Tibial nerve (tissue), 4 donors: ENCODE measurements at places on chromosomes 7 and 10.
A peak's percentile ranks its signal among the peaks of the same experiment; 100 is the strongest.

- DNase-seq, result peak; percentile 8
These were observed 82.5 kb downstream of the ZNF365 start for GRCh38 chr10:62456611-62457101.

DNA sequence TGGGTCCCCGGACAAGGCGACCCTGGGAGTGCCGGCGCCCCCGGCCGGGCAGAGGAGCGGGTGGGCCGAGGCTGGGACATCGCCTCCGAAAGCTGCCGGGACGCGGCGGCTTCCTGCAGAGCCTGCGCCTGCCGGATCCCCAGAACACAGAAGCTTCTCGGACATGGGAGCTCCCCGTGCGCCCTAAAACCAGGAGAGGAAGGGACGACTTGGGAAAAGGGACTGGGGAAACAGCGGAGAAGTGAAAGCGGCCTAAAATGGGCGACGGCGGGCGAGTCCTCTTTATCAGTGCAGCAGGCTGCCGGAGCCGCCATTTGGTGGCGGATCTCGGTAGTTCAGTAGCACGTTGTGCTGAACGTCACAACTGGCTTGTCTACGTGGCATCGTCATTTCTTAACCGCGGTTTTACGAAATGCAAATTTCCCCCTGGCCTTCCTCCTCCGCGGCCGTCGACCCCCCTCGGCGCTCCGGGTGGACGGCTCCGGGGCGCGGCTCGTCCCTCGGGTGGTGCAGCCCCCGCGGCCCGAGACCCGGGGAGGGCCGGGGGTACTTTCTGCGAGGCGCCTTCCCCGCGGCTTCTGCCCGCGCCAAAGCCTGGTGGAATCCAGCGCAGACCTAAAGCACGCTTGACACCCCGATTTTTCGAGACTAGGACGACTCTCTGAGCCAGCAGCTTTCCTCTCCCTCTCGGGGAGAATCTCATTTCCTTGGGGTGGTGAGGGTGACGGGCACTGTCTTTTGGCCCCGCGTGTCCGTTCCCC, 9.9 kb upstream of the SPAG6 start:
- DNase-seq, result no peak

- DNase-seq, result no peak
These were observed 84.6 kb upstream of the SGCE start for GRCh38 chr7:94740509-94740908.

DNA sequence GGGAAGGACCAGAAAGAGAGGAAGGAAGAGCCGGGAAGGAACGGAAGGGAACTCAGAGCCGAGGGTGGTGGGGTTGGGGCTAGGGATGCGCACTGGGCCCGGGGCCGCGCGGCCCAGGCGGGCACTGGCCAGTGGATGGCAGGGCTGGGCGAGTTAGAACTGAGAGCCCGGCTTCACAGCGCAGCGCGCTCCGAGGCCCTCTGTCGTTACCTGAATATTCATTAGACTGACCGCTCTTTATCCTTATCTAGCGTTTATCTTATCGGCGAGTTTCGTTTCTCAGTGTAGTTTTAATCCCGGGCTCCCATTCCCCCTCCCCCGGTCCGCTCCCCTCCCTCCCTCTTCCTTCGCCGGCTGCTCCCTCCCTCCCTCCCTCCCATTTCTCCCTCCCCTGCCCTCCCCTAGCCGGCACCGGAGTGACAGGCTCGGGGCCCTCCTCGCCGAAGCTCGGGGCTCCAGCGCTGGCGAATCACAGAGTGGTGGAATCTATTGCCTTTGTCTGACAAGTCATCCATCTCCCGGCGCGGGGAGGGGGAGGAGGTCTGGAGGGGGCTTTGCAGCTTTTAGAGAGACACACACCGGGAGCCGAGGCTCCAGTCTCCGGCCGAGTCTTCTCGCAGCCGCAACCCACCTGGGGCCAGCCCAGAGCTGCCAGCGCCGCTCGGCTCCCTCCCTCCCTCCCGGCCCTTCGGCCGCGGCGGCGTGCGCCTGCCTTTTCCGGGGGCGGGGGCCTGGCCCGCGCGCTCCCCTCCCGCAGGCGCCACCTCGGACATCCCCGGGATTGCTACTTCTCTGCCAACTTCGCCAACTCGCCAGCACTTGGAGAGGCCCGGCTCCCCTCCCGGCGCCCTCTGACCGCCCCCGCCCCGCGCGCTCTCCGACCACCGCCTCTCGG, at the start of gene PAX2:
PAX2 (plus strand) TSS at position 596 of the 895 bp plus-strand sequence. CDS start 679 bp downstream, outside the sequence.
- DNase-seq, result no peak

DNA sequence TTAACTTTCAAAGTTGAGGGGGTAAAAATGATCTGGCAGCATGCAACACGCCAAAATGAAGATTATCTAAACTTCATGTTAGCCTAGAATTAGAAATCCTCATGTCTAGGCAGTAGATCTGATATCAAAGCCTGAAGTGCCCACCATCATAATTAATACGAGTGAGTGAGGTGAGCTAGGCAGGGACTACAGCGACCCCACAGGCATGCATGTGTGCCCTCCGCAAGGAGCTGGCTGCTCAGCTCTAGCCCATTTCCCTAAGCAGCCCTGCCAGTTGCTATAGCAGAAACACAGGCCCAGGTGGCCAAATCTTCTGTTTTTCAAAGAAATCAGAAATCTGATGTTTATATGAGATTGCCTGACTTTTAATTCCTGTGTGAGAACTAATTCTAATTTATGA, 93.1 kb upstream of the IFRD1 start:
- no peak for DNase-seq

DNA sequence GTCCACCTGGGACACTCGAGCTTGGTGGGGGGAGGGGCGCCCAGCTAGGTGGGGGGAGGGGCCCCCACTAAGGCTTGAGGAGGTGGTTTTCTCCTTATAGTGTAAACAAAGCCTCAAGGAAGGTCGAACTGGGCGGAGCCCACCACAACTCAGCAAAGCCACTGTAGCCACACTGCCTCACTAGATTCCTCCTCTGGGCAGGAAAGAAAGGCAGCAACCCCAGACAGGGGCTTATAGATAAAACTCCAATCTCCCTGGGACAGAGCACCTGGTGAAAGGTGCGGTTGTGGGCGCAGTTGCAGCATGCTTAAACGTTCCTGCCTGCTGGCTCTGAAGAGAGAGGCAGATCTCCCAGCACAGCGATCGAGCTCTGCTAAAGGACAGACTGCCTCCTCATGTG, 133.1 kb downstream of the SNX13 start:
- no peak for DNase-seq

- no peak for DNase-seq
These were observed 87.5 kb downstream of the ATXN7L1 start for GRCh38 chr7:105788816-105789349.

DNA sequence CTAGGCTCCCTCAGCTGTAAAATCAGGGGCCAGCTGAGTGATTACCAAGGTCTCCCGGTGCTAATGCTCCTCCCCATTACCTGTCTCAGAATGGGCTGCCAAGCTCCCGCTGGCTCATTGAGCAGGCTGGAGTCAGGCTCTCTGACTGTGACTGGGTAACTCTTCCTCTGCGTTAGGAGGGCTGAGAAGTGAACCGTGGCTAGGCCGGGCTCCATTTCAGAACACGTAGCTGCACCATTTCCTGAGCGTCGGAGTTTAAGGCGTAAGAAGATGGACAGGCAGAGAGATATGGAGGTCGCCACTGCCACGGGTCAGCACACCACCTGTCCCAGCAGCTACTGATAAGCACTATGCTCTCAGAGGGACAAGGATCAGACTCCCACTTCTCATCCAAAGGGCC, 250.3 kb downstream of the TCERG1L start:
- no peak for DNase-seq

DNA sequence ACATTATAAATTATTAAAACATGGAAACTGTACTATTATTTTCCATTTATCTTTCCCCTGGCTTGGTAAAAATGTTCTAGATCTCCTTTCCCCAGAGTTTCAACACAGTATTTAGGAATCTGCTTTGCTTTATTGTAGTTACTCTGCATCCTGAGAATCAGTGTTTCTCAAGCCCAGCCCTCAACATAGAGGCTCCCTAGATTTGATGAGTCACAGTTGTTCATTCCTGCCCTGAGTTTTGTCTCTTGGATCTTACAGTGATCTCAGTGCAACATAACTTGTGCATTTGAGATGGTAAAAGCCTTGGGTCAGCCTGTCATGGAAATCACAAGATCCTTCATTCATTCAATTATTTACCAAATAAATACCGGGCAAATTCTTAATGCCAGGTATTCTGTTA, 63.0 kb downstream of the VAX1 start:
- no peak for DNase-seq

DNA sequence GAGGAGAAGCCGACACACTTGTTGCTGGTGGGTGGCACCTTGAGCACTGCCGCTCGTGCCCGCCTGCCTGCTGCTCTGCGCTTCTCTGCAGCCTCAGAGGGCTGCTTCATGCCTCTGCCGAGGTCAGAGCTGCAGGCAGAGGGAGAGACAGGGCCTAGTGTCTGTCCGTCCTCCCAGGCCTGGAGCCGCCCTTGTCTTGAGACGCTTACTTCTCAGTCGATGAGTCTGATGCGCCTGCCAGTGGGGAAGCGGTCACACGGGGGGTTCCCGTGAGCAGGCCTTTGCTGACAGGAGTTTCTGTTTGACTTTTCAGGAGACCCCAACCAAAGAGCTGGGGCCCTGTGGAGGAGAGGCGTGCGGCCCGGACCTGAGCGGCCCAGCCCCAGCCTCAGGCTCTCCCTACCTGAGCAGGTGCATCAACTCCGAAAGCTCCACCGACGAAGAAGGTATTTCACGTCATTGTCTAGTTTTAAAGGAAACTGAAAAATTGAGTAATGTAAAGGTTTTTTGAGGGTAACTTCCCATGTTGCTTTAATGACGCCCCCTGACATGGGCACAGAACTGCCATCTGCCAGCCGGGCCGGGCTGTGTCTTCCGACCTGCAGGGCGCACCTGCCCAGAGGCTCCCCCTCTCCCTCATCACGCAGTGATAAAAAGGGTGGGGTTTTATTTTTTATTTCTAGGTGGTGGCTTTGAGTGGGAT, 7.8 kb upstream of the BHLHA15 start:
- no peak for DNase-seq

GRCh38 chr10:113540845-113541548, 11.9 kb upstream of the HABP2 start:
- no peak for DNase-seq

DNA sequence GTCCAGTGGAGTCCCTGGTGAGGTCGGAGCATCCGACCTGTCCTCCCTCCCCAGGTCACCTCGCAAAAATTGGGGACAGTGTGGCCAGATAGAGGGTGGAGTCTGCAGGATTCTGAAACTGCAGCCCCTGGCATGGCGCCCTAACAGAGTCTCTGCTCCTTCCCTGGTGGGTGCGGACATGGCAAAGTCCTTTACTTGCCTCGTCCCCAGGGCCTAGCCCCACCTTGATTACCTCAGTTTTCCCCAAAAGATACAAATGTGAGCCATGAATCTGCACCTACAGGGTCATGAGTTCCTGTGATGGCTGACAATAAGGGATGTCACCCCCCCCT, 47.7 kb downstream of the NPVF start:
- DNase-seq, result peak; percentile 11

DNA sequence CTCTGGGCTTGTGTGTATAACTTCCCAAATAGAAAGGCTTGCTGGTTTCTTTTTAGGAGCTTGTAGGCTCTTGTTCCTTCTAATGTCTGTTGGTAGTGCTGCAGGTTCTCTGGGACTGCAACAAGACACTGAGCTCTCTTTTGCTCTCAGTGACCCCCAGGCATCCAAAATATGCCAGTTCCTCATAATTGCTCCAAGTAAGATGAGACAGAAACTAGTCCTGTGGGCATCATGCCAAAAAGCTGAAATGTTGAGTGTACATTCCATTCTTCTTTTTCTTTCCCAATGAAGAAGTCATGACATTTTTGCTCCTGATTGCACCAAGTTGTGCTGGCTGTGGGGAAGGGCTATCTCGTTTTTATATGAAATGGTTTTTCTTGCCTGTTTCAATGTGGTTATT, 7.1 kb upstream of the BTBD16 start:
- no peak for DNase-seq

DNA sequence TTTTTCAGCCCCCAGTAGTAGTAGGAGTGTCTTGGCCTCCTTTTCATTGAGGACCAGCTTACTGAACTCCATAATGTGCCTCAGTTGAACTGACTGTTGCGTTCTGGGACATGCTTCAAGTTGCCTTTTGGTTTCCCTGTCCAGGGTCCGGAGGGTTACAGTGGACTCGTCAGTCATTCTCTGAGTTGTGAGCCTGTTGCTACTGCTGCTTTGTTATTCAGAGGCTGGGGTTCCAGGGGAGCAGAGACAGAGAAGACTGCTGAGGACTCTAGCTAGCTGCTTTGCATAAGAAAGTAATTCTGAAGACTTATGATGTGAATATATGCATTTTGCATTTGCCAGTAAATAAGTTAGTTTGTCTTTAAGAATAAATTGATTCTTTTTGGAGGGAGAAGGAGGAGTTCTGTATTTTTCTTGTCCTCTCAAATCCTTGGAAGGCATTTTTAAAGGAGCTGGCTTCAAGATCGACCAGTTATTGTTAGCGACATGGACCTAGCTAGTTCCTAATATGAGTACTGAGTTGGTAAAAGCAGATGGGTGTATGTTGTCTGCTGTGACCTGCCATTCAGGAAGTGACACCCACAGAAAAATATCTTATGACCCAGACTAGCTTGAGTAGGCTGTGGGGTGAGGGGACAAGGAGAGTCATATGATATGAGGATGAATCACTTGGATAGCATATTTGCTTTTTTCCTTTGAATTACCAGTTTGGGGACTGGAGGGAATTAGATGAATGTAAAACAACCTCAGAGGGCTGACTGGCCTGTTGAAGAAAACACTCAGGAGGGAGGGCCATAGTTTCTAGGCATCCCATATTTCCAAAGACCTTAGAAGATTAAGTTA, 8.3 kb downstream of the PI4K2A start:
- peak; percentile 61 for DNase-seq

DNA sequence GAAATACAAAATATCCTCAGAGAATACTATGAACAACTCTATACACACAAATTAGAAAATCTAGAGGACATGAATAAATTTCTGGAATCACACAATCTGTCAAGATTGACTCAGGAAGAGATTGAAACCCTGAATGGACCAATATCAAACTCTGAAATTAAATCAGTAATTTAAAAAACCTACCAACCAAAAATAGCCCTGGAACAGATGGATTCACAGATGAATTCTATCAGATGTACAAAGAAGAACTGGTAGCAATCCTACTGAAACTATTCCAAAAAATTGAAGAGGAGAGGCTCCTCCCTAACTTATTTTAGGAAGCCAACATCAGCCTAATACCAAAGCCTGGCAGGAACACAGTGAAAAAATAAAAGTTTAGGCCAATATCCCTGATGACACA, 190.0 kb downstream of the HPSE2 start:
- no peak for DNase-seq

GRCh38 chr7:141698247-141699015, 3.5 kb downstream of the DENND11 start:
- DNase-seq, result no peak

DNA sequence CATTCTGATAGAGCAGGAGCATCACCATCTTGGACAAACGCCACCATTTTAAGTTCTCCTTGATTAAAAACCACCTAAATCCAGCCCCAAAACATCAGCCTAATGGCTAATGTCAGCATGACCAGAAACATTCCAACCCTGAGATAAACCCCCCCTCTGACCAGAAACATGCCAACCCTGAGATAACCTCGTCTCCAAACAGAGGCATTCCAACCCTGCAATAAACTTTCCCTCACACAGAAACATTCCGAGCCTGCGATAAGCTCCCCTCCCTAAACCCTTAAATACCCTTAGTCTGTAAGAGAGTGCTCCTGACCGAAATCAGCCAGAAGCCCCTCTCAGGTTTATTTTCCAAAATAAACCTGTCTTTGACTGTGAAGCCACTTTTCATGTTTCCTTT, 76.5 kb downstream of the ADARB2 start:
- no peak for DNase-seq
